ENCODE measurements at places on chromosomes 1 and 21.

DNA sequence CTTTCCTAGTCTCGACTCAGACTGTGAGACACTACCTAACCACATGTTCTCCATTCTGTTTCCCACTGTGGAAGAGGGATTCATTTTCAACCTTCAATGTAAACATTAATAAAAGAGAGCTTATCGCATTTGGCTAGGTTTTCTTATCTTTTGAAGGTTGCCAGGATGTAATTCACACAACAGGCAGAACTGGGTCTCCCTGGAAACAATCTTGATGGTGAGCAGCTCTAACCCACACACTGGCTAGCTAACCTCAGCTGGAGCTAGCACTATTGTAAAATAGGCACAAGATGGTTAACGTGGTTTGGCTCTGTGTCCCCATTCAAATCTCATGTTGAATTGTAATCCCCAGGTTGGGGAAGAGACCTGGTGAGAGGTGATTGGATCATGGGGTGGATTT lies 75.1 kb downstream of the ZSCAN20 start:
- no peak for DNase-seq

DNA sequence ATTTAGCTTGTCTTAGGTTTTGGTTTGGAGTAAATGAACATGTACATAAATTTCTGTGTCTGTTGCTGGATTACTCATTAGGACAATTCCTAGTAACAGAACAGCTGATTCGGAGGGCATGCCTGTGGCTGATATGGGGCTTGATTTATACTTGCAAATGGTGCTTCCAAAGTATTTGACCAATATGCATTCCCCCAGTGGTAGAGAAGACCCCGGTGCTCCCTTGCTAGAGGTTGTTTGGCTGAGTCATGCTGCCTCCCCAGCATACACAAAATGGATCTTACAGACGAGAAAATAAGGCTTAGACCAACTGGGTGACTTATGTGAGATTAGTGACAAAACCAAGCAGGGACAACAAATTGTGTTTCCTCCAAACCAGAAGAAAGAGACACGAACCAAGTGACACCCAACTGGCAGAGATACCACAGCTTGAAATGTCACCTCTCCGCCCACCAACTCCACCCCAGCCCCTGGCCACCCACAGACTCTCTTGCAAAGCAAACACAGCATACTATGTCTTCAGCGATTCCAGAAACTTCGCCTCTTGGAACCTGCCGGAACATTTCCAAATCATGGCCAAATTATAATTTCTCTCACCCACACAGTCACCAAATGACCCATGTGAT lies 75.9 kb upstream of the ETS2 start:
- DNase-seq: no peak

DNA sequence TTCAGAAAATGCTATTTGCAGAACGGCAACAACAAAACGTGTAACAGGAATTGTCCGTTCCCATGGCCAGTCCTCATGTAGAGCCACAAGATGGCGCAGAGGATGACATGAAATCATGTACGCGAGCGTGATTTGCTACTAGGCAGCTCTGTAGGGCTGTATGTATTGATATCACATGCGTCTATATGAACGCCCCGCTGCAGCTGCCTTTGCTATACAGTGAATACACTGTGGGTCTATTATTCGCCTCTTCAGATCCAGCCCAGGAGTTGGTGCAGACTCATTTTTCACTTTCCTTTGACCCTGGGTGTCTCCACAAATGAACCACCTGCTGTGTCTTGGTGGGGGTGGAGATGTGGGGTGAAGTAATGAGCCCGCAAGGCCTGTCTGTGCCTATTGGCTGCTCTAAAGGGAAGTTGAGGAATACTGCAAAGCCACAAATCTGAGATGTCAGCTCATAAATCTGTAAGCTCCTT lies 361.5 kb downstream of the KIF26B start:
- no peak for DNase-seq

- DNase-seq: no peak
Observed at GRCh38 chr1:175976865-175977642, 230.0 kb downstream of the COP1 start.

- DNase-seq: no peak
Observed at GRCh38 chr21:29658934-29659203, 280.9 kb downstream of the GRIK1 start.

GRCh38 chr1:244460197-244460596 lies 876 bp upstream of the CATSPERE start:
- no peak for DNase-seq

GRCh38 chr1:18495635-18496034 lies 14.9 kb downstream of the KLHDC7A start:
- DNase-seq: no peak

GRCh38 chr1:67590329-67590728 lies 94.7 kb upstream of the GADD45A start:
- DNase-seq: no peak

DNA sequence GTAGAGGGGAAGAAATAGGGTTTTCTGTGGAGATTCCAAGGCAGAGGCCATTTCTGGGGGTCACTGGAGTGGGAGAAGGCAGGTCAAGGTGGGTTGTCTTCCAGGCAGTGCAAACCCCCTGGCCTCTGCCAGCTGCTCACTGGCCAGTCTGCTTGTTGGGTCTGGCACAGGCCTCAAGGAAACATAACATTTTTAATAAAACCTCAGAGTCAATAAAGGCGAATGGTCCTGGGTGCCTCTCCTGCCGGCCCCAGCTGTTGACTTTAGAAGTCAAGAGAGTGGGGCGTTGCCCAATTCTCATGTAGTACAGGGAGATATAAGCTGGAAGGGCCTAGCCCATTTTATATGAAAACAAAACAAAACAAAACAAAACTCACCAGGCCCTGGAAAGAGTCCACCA lies 36.6 kb downstream of the RUNX3 start:
- DNase-seq: peak; percentile 16

DNA sequence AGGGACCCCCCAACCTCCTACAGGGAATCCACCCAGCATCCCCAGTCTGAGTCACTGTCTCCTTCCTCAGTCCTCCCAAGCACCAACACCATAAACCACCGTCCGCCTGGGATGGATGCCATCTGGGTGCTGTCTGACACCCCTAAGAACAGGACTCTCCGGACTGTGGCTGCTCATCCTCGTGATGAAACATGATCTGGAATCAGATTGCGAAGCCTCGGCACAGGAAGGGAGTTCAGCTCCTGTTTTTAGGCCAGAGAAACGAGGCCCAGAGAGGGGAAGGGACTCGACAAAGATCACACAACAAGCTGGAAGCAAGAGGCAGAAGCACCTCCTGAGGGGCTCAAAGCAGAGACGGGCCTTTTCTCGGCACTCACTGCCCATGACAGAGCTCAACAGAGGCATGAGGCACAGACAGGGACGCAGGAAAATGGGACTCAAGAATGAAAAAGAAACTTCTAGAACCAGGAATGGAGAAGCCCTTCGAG lies 8.4 kb downstream of the KCNN3 start:
- no peak for DNase-seq

DNA sequence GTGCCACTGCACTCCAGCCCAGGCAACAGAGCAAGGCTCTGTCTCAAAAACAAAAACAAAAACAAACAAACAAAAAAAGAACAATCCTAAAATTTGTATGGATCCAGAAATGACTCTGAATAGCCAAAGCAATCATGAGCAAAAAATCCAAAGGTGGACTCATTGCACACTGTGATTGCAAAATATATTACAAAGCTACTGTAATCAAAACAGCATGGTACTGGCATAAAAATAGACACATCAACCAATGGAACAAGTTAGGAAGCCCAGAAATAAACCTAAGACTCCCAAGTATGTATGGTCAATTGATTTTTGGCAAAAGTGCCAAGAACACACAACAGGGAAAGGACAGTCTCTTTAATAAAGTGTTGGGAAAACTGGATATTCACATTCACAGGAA lies 19.9 kb downstream of the ERO1B start:
- DNase-seq: no peak

GRCh38 chr1:8473121-8473875 lies 155.4 kb downstream of the SLC45A1 start:
- no peak for DNase-seq

- no peak for DNase-seq
Observed at GRCh38 chr1:213327017-213327667, 276.1 kb downstream of the RPS6KC1 start.

DNA sequence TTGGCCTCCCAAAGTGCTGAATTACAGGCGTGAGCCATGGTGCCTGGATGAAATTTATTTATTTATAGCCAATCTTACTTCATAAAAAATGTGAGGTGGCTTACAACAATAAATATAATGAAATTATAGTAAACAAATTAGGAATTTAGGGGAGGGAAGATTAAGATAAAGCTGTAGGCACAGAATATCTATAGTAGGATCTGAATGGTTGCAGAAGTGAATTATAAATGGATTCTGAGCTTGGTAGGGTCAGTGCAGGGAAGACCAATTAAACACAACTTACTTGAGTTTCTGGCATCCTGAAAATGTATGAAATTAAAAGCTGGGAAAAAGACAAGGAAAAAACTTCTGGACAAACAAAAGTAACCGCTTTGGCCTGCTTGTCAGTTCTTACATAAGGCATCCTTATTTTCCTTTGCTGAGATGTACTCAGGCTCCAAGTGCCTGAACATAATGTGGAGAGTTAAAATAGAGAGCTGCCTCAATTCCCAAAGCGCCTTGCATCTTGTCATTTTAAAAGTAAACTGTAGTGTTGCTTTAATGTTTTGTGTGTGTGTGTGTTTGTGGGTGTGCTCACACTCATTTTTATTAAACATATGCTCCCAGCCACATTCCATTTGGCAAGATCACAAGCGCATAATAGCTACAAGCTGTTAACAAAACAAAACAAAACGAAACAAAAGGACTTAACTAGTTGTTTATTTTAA lies 247.3 kb downstream of the S1PR1 start:
- no peak for DNase-seq

DNA sequence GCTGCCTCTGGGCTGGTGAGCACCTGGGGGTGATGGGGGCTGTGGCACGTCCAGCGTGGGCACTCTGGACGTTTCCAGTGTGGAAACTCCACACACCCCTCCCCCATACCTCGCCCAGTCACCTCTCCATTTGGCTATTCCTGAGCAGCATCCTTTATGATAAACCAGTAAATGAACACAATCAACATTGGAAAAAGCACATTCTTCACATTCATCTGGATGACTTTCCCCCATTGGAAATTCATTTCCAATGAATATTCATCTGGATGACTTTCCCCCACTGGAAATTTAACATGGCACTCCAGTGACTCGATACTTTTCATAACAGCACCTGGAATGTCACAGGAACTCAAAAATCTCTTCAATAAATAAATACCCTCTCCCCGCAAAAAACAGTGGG lies 104.8 kb upstream of the KRTAP19-8 start:
- no peak for DNase-seq

DNA sequence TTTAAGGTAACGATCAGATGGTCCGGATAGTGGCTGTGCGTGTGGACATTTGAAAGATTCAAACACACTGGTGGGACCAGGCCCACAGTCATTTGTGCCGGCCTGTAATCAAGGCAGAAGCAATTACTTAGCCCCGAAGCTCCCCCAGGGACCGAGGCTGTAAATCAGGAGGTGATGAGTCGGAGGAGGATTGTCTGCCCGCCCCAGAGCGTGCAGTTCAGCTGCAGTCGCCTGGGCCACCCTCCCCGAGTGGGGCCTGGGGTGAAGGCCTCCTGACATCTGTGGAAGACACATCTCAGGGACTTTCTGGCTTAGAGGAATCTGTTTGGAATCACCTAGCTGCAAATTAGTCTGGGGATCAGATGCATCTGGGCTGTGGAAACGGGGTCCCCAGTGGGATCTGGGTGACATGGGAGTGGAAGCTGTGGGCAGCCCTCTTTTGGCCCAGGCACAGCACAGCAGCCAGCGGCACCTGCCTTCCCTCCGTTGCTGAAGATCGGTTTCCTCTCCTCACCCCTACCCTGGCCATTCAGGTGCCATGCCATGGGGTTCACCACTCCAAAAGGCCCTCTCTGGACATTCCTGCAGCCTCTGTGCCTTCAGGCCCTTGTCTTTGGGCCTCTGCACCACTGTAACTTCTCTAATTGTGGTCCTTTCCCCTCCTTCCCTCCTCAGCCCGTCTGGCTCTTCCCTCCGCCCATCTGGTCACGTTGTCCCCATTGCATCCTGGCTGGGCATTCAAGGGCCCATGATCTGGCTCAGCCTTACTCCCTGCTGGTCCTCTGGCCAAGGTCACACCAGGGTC lies 25.7 kb downstream of the LHX4 start:
- DNase-seq: no peak

- no peak for DNase-seq
Observed at GRCh38 chr1:27366113-27366410, 699 bp downstream of the MAP3K6 start.

GRCh38 chr1:230621324-230622030 lies 20.8 kb upstream of the COG2 start:
- no peak for DNase-seq
